ENCODE measurements at places on chromosomes 5 and 9.

DNA sequence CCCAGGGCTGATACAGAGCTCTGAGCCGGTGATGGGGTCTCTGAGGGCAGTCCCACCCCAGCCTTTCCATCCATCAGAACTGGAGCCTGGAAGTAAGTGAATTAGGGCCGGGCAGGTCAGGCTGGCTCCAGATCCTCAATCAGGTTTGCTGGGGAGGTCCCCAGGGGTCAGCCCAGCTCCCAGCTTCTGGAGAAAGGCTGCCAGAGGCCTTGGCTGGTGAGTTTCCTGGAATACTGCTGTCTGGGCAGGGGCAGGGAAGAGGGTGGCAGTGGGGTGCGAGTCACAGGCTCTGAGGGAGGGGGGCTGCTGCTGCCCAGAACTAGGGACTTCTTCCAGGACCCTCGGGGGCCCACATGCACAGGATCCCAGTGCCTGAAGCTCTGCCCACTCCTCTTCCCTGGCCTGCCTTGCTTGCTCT, 200.6 kb upstream of the MVB12B start:
- peak; percentile 28 for DNase-seq

DNA sequence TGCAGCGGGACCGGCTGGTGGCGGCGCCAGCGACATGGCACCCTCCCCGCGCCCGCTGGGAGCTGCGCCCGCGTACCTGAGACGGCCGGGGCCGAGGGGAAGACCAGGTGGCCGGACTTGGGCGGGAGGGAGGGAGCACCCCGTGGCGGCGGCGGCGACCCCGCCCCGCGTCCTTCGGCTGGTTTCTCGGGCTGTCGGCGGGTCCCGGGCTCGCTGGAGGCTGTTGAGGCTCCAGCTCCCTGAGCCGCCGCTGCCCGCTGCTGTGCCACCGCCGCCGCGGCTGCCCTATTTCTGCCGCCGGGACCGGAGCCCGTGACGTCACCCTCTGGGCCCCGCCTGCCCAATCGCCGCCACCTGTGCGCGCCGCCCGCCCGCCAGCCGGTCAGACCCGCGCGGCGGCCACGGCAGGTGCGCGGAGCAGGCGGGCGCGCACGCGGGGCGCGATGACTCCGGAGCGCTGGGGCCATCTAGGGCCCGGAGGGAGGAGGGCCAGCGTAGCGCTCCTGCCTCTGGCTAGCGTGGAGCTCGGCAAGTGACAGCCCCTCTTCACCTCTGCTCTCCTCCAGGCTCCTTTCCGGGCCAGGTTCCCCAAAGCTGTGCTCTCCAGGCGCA, at the start of gene FSTL4:
Gene FSTL4 (minus strand): TSS at position 293 of the 612 bp plus-strand sequence.
- peak; percentile 57 for DNase-seq

- DNase-seq, result no peak
Measured at GRCh38 chr5:181027452-181028031, 12.5 kb upstream of the BTNL9 start.

- no peak for DNase-seq
Measured at GRCh38 chr9:7976167-7976755, 176.7 kb upstream of the DMAC1 start.

DNA sequence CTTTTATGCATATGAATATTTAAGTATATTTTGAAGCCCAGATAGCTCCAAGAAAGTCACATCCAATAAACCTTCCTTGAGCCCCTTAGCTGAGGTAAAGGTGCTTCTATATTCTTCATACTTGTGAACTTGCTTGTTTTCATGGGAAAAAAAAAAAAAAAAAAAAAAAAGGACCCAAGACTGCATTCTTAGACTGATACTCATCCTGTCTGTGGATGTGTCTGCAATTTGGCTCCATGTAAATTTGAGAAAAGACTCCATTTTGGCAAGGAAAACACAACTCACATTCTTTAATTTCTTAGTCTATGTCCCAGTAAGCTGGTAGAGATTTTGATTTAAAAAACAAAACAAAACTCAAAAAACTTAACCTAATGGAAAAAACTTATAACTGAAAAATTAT, 238.3 kb downstream of the FBXL17 start:
- DNase-seq, result no peak

- DNase-seq, result no peak
Measured at GRCh38 chr9:125755340-125755739, 8.2 kb downstream of the PBX3 start.

- no peak for DNase-seq
Measured at GRCh38 chr5:150141544-150142184, 14.0 kb downstream of the PDGFRB start.

DNA sequence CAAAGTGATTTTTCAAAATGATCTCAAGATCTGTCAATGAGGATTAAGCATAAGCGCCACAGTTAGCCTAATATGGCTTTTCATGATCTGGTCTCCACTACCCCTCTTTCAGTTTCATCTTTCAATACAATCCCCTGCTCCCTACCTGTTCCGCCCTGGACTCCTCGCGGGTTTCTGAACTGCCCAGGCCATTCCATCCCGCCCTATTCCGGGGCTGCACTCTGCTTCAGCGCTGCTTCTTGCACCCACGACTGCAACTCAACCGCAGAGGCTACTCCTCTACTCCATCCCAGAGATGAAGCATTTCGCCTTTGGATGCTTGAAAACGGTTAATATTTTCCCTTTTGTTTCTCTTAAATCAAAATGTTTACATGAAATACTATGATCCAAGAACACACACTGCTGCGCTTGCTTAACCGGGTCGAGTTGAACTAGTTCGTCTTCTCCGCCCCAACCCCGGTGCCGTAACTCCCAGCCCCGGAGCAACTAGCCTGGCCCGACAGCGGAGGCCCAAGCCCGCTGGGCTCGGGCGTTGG, 716 bp upstream of the OTULIN start:
- no peak for DNase-seq

- DNase-seq, result no peak
Measured at GRCh38 chr9:84145780-84146179, 165.2 kb downstream of the RMI1 start.

- peak; percentile 64 for DNase-seq
Measured at GRCh38 chr9:121455527-121456239, 44.0 kb downstream of the GGTA1 start.

DNA sequence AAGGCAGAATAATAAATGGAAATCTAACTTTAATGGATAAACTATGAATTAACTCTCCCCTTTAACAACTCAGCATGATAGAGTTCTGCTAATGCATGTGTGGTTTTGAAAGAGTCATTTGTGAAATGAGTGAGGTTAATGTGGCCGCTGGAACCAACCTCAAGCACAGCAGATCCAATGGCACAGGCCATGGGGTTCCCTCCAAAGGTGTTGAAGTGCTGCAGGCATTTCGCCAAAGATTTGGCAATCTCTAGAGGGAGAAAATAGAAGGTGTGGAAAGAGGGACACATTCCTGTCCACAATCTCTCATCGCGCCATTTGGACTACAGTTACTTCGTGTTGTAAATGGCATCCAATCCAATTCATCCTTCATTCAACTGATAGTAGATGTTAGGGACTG, 35.0 kb downstream of the AGXT2 start:
- no peak for DNase-seq

GRCh38 chr5:151674626-151675610, 11.8 kb downstream of the SPARC start:
- no peak for DNase-seq

GRCh38 chr5:145683431-145683830, 151.7 kb downstream of the PRELID2 start:
- DNase-seq, result no peak

DNA sequence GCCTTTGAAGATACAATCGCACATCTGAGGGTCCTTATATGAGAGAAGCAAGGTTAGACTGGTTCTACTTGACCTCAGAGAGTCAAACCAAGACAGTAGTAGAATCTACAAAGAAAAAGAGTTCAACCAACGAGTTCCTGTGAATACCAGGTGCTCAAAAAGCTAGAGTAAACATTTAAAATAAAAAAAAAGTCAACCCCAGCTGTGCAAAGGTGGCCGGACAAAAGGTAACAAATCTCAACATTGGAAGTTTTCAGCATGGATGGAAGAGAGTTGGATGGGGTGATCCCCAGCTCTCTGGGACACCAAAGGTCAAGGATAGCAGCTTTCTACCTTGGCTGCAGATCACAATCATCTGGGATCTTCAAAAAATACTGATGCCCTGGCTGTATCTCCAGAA, 14.4 kb downstream of the SHB start:
- DNase-seq, result no peak

DNA sequence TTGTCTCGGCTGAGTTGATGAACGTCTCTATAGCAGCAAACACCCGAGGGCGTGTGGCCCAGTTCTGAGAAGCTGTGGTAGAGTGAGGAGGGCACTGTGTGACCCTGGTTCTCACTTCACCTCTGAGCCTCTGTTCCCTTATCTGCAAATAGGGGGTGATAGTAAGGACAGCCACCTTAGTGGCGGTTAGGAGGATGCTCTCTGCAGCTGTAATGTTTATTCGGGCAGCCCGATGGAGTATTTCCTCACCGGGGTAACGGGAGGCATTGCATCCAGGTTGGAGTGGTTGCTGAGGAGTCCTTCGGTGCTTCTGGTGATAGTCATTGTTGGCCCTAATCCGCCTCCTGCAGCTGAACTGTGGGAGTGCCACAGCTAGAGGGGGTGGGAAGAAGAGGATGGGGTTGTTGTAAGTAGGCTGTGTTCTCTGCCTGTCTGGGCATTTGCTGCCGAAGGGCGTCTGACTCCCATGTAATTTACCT, 13.9 kb downstream of the PRRC2B start:
- no peak for DNase-seq

DNA sequence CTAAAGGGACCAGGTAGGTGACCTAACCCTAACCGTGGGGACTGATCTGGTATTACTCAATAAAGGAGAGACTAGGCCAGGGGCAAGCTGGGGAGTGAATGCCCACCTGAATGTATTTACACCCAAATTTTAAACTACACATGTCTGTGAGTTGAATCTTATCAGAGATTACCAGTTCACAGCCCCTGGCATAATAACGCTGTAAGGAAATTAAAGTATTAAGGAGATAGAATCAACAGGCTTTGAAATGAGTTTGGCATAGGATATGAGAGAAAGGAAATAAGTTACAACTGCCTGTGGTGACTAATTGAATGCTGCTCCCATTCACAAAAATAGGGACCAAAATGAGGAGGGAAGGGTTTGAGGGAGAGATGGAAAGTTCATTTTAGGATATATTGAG, 593.3 kb downstream of the CSNK1G3 start:
- DNase-seq, result no peak

DNA sequence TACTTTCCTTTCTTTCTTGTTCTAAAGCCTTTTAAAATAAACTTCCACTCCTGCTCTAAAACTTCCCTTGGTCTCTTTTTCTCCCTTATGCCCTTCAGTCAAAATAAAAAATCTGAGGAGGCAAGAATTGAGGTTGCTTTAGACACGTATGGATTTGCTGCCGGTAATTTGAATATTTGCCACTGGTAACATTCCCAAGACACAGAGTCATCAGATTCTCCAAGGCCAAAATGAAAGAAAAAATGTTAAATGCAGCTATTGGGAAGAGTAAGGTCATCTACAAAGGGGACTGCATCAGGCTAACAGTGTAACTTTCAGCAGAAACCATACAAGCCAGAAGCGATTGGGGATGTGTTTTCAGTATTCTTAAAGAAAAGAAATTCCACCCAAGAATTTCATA, 311.1 kb downstream of the CDH18 start:
- no peak for DNase-seq

DNA sequence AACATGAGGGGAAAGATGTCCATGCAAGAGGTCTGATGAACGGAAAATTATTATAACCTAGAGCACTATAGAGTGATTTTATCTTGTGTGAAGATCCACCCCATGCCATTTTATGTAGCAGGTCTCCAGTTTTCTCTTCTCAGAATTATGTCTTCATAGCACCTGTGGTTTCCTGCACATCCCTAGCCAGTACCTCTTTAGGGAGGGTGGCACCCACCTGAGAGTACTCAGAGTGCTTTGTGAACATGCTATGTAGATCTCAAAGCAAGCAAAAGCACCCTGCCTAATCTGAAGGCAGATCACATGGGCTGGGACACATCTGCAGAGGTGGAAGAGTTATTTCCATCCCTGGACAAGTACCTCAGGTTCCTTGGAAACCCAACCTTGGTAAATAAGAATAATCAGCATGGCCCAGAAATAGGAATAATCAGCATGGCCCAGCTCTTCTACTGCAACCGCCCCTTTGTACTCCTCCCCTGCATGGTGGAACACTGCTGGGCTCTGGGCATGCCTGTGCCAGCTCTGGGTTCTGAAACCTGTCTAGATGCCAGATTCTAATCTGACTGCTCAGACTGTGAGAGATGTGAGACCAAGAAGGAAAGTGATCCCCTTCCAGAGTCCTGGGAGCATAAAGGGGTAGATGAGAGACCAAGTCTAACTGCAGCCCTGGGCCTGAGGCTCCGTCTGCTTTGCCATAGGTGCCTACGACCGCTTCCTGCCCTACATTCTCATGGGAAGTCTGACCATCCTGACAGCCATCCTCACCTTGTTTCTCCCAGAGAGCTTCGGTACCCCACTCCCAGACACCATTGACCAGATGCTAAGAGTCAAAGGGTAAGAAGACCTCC, 23.7 kb downstream of the SLC22A5 start:
- DNase-seq, result no peak

DNA sequence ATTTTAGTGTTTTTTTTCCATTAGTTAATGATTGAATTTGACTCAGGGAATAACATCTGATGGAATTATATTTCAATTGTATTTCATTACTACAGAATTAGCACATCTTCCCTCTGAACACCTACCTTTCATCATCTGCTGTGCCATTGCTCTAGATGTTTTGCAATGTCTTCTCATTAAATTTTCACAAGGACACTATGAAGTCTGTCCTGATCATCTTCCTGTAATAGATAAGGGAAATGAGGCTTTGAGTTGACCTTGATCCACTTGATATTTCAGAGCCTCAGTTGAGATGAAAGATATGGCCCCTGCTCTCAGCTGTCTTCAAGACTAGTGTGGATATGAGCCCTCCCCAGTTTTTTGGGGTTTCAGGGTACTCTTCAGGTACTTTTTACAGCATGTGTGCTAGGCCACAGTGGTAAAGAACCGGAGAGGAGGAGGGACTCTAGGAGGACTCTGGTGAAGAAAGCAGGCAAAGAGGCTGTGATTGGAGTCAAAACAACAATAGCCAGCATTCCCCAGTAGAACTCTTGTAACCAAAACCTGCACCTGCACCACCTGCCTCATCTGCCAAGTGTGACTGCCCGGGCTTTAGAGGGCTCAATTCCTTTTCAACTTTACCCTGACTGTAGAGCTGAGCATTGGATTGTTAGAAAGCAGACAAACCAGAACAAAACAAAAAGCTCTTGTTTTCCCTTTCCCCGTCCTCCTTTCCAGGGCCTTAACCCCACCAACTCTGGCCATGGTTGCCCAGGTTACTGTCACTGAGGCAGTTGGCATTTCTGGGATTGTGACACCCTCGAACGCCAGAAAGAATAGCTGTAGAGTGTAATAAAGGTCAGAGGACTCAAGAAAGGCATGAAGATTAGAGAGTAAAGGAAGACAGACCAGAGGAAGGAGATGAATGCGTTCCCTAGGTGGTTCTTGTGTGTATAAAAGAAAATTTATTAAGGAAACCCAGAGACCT, 56.3 kb downstream of the ERAP1 start:
- no peak for DNase-seq

GRCh38 chr9:12554636-12555035, 138.5 kb upstream of the TYRP1 start:
- DNase-seq, result no peak
